PC-3 (cell line): ENCODE measurements at places on chromosomes 7 and 10. TPM values are rescaled to one million over a fixed set of nuclear protein-coding genes. Genes with fewer than 3 reads are reported as not detected.

Gene ADAM12
- total RNA-seq: 3.4 and 9.4 TPM in 2 replicates

DNA sequence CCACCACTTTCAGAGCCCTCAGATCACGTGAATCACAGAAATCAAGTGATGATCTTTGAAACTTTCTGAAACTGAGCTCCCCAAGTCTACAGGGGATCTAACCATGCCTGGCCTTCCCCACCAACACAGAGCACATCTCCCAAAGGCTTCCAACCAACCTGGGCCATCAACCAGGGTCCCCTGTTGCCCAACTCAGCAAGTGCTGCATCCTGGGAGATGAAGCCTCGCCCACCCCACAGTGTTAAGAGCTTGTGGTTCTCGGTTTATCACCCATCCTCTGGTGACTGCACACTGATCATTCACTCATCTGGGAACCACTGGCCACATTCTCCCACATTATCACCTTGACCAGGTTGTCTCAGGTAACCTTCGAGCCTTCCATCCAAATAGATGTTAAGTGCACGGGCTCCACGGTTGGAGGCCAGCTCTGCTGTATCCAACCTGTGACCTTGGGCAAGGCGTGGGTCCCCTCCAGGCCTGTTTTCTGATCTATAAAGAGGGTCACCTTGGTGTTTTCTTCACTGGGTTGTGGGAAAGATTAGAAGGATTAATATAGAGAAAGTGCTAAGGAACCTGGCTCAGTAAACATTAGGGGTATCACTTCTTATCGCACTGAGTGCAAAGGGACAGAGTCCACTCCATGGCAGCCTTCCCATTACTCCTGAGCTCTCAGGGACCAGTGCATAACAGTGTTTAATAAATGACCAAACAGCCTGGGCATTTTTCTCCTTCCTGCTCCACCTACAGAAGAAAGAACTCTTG, 3.6 kb downstream of the ZNF488 start:
- H3K4me1 ChIP-seq: peaks cover 4% of the 10 kb centered on the region; the same call in 1 of the 2 replicates
- H3K27ac ChIP-seq: no peak overlapping the region
- no peaks in the 10 kb centered on the region for H3K27me3 ChIP-seq
- H3K4me3 ChIP-seq: no peak overlapping the region
- DNase-seq: no peak

DNA sequence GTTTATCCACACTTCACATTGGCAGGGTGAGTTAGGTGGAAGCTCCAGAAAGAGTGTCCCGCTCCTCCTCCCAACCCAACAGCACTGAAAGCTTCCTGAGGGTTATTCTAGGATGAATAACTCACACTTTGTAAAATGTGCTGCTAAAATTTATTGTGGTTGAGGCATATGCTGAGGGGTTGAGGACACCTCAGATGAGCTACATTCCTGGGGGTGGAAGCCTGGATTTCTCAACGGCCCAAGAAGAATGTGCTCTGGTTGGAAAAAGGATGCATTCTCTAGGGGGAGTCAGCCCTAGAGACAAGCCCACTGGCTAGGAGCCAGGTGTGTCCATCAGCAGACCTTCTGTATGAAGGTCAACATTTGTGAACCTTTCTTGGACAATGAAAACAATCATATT, 91.5 kb upstream of the PDE1C start:
- H3K27me3 ChIP-seq: no peaks in the 10 kb centered on the region
- no peak overlapping the region for H3K4me3 ChIP-seq
- H3K27ac ChIP-seq: no peak overlapping the region
- peak; percentile 41 for DNase-seq
- H3K4me1 ChIP-seq: peaks cover 60% of the 10 kb centered on the region

DNA sequence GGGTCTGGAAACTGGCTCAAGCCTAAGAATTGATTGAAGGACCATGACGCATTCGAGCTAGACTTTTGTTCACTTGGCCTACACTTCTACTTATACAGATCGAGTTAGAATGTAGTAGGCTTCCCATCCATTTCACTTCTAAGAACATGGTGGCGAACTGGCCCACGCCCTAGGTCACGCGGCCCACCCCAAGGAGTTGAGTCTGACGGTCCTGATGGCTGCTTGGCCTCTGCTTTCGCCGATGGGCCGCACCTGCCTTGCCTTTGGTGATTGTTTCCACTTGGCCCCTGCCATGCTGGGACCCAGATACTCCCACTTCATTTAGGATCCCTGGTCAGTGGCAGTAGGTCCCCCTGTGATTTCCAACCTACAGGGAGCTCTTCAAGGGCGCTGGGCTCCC, 153.6 kb downstream of the PRKAG2 start:
- DNase-seq: no peak
- H3K27me3 ChIP-seq: no peaks in the 10 kb centered on the region
- peaks cover 14% of the 10 kb centered on the region for H3K4me1 ChIP-seq
- H3K27ac ChIP-seq: no peak overlapping the region
- no peaks in the 10 kb centered on the region for H3K36me3 ChIP-seq
- H3K4me3 ChIP-seq: no peak overlapping the region

DNA sequence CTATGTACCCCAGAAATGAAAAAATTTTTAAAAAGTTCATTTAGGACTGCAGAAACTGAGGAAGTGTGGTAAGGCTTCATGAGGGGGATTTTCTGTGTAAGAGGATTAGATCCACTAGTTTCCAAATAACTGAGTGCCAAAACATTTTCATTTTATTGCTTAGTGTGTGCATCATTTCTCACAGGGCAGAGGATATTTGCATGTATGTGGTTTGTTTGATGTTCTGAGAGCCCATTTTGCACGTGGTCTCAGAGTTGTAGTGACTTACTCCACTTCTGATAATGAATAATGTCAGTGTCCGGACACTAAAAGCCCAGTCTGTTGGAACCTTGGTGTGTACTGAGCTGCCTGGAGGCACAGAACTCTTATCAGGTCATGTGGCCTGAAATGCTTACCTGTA, 299.9 kb downstream of the AUTS2 start:
- no peaks in the 10 kb centered on the region for H3K27me3 ChIP-seq
- H3K36me3 ChIP-seq: no peaks in the 10 kb centered on the region
- H3K27ac ChIP-seq: no peak overlapping the region
- no peak overlapping the region for H3K4me3 ChIP-seq
- no peaks in the 10 kb centered on the region for H3K4me1 ChIP-seq

GRCh38 chr10:133324198-133324792, 12.4 kb downstream of the CALY start:
- peaks cover 11% of the 10 kb centered on the region; the same call in 1 of the 2 replicates for H3K27me3 ChIP-seq
- peaks cover 15% of the 10 kb centered on the region for H3K4me1 ChIP-seq
- H3K4me3 ChIP-seq: peak overlapping the region; percentile 50
- peak; percentile 36 for DNase-seq

- peak overlapping the region; percentile 38; the same call in 1 of the 2 replicates for H3K4me3 ChIP-seq
- H3K4me1 ChIP-seq: peaks cover 35% of the 10 kb centered on the region
- peak; percentile 89 for DNase-seq
- no peaks in the 10 kb centered on the region for H3K36me3 ChIP-seq
- no peaks in the 10 kb centered on the region for H3K27me3 ChIP-seq
- H3K27ac ChIP-seq: peak overlapping the region; percentile 93
Measured at GRCh38 chr10:29949411-29950011, 109.9 kb downstream of the JCAD start.

- no peaks in the 10 kb centered on the region for H3K36me3 ChIP-seq
- no peak for DNase-seq
- H3K27ac ChIP-seq: no peak overlapping the region
- H3K27me3 ChIP-seq: no peaks in the 10 kb centered on the region
- H3K4me1 ChIP-seq: no peaks in the 10 kb centered on the region
Measured at GRCh38 chr10:92284112-92284704, 6.7 kb downstream of the CPEB3 start.

DNA sequence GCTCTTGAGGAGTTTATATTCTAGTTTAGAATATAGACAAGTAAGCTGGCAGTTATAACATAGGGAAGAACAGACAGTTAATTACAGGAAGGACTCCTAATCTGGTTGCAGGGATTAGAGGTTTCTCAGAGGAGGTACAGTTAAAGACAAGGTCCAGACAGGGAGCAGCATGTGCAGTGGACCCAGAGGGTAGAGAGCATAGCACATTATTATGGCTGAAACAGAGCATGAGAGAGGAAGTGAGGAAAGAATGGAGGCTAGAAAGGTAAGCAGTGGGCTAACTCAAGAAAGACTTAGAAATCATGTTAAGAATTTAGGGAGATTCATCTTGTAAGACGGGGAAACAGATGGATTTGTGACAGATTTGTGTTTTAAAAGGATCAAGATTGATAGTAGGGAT, 9.7 kb downstream of the MIOS start:
- no peak overlapping the region for H3K4me3 ChIP-seq
- no peaks in the 10 kb centered on the region for H3K4me1 ChIP-seq
- DNase-seq: no peak
- no peaks in the 10 kb centered on the region for H3K27me3 ChIP-seq
- 0 out of 2 replicates have a peak, but pooled peaks cover 6% of the 10 kb centered on the region for H3K36me3 ChIP-seq

DNA sequence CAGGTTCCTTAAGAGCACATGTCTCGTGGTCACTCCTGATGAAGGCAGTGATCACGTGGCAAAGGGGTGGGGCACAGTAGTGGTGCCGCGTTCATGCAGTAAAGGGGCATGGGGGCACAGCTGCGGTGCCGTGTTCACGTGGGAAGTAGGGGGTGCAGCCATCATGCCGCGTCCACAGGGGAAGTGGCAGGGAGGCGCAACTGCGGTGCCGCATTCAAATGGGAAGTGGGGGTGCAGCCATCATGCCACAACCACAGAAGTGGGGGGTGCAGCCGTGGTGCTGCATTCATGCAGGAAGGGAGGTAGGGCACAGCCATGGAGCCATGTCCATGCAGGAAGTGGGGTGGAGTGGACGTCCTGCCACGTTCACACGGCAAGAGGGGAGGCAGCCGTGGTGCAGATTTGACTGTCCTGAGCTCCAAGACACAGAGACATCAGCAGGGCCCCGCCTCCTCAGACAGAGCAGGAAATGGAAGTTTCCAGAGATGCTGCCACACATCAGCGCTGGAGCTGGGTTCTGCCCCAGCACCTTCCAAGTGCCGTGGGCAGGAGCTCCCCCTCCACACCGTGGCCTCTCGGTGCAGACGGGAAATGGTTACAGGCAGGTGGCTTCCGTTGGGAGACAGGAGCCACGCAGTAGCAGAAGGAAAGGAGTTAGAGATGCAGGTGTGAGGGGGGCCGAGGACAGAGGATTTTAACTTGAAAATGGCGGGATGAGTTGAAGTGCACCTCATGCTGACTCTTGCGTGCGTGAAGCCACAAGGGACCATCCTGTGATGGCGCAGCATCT, 95.0 kb upstream of the DDC start:
- peaks cover 15% of the 10 kb centered on the region for H3K4me1 ChIP-seq
- no peak for DNase-seq

GRCh38 chr7:84913731-84914130, 273.1 kb downstream of the SEMA3D start:
- DNase-seq: peak; percentile 66
- no peak overlapping the region for H3K4me3 ChIP-seq
- H3K27ac ChIP-seq: no peak overlapping the region
- H3K27me3 ChIP-seq: no peaks in the 10 kb centered on the region

GRCh38 chr10:35631404-35631803, 10.7 kb downstream of the FZD8 start:
- peaks cover 55% of the 10 kb centered on the region for H3K4me1 ChIP-seq
- H3K27me3 ChIP-seq: no peaks in the 10 kb centered on the region
- H3K36me3 ChIP-seq: no peaks in the 10 kb centered on the region

GRCh38 chr7:1510780-1511154, 6.6 kb upstream of the INTS1 start:
- DNase-seq: no peak
- H3K36me3 ChIP-seq: no peaks in the 10 kb centered on the region
- no peak overlapping the region for H3K27ac ChIP-seq
- no peak overlapping the region for H3K4me3 ChIP-seq

- 0 out of 2 replicates have a peak, but pooled peaks cover 3% of the 10 kb centered on the region for H3K4me1 ChIP-seq
- 0 out of 2 replicates have a peak, but pooled peaks cover 3% of the 10 kb centered on the region for H3K27me3 ChIP-seq
- no peak overlapping the region for H3K4me3 ChIP-seq
Measured at GRCh38 chr10:50653142-50653541, 29.4 kb upstream of the SGMS1 start.

DNA sequence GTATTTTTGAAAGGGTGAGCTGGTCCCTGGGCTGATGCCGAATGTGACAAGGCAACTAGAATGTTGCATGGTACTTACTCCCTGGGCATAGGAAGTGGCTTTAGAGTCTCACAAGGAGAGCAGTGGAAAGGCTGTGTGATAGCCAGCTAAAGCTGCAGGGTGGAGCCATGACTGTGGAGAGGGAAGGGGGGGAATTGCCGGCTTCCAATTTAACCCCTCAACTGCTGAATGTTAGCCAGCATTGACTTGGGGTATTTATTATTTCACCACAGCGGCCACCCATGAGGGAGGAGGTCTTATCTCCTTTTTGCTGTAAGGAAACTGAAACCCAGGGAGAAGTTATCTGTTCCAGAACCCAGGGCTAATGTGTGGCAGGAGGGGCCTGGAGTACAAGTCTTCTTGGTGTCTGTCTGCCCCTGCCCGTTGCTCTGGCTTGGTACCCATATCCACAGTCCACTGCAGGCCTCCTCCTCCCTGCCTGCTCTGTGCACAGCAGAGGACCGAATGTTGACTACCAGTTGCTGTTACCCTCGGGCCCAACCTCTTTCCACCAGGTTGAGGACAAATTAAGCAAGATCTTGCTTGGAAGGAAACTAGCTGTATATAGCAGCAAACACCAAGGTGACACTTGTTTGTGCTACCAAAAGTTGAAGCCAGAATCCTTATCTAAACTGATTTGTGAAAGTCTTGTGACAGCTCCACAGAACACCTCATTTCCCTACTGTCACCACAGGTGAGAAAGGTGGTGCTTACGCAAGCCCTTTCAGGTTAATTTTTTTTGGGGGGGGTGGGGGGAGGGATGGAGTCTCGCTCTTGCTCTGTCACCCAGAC, 37.6 kb downstream of the WBP1L start:
- DNase-seq: no peak
- H3K4me3 ChIP-seq: no peak overlapping the region
- no peaks in the 10 kb centered on the region for H3K27me3 ChIP-seq
- H3K27ac ChIP-seq: no peak overlapping the region

DNA sequence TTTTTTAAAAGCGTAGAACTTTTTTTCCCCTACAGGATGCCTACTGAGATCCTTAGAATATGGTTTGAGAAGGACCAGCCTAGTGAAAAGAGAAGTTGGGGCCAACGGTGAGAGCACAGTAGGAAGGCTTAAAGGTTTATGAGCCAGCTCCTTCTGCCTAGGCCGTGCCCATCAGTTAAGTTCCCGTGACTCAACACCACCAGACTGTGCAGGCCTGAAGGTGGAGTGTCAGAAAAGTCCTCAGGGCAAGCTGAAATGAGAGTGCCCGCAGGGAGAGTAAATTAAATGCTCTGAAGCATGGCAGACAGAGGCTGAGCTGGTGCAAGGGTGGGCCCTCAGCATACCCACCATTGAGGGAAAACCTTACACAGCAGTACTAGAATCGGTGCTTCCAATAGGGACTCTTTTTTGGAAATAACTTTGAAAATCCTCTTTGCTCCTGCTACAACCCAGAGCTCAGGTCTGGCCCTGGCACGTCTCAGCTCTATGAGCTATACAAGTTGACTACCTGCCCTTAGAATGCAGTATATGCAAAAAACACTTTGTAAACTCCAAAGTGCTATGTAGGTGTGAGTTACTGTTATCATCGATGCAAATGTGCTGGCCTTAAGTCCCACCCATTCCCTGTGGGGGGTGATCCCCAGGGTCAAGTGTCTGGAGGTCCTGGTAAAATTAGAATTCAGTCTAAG, 15.2 kb upstream of the C10orf67 start:
- H3K36me3 ChIP-seq: no peaks in the 10 kb centered on the region
- no peak for DNase-seq
- no peak overlapping the region for H3K4me3 ChIP-seq
